Stimulated activated CD8-positive, alpha-beta memory T cell treated with anti-CD3 and anti-CD28 coated beads, Interleukin-7, amount 100 ng/mL, for 1 hour (primary cell): ENCODE measurements at places on chromosomes 3 and 15.

DNA sequence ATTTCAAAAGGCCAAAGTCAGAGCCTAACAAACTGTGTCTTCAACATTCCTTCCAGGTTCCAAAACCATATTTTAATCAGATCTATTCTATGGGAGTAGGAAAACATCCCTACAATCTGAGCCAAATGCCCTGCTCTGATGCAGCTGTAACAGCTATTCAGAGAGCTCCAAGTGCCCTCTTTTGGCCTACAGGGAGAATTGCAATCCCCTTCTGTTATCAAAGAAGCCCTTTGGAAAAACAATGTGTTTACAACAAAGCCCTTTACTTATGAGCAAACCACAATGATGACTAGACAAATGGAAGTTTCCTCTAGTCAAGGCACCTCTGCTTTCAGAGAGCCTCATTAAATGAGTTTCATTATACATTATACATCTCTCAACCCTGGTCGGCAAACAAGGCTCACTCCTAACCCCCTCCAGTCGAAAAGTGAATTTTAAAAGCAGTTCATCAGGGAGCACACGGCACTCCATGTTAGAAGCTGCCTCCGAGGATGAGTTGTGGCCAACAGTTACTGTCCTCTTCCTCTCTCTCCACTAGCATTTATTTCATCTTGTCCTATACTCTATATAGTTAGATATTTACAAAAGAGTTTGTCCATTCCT lies 42.6 kb upstream of the TMCO5A start:
- no peak for DNase-seq

DNA sequence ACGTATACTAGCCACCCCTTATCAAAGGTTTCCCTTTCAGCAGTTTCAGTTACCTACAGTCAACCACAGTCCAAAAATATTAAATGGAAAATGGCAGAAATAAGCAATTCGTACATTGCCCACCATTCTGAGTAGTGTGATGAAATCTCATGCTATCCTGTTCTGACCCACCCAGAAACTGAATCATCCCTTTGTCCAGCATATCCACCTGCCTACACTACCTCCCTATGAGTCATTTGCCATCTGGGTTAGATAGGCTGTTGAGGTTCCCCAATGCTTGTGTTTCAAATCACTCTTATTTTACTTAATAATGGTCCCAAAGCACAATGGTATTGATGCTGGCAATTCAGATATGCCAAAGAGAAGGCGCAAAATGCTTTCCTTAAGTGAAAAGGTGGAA lies 15.3 kb upstream of the PHC3 start:
- no peak for DNase-seq

GRCh38 chr3:152309535-152310307 lies 41.0 kb downstream of the MBNL1 start:
- DNase-seq = no peak

DNA sequence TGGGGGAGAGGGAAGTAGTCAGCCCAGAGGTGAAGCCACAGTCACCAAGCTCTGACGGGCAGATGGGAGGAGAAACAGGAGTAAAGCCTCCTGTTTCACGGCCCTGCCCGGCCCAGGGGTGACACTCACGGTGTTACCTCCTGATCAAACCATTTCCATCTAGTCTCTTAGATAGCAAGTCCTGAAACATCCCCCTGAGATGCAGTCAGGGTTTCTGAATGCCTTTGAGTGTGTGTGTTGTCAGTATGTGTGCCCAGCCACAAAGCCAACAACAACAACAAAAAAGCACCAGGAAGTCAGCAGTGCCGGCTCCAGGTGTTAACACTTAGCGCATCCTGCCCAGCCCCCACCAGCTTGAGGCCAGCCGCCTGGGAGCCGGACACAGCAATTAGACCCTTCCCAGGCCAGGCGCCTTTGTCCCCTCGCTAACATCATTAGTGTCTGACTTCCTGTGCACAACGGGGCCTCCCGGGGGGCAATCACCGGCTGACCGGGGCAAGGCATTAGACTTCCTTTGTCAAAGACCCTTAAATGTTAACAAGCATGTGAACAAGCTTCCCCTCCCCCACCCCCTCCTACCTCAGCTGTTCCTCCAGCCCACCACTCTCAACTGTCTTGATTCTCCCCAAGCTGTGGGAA lies 34.5 kb downstream of the IL17RD start:
- DNase-seq = no peak

DNA sequence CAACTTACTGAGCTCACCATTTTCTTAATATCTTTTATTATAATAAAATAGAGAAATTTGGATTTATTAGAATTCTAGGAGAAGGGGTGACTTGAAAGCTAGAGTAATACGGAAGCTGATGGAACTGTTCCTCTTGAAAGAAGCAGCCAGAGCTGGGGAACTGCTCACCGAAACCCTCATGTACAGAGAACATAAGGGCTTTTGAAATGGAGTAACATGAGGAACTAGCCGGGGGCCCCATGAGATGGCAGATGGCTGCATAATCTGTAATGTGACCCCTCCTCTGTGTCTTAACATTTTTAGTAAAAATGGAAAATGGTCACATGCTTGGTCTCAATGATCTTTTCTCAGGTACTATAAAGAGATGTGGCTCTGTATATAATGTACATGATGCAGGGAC lies 15.7 kb upstream of the DYNC1LI1 start:
- DNase-seq = no peak

DNA sequence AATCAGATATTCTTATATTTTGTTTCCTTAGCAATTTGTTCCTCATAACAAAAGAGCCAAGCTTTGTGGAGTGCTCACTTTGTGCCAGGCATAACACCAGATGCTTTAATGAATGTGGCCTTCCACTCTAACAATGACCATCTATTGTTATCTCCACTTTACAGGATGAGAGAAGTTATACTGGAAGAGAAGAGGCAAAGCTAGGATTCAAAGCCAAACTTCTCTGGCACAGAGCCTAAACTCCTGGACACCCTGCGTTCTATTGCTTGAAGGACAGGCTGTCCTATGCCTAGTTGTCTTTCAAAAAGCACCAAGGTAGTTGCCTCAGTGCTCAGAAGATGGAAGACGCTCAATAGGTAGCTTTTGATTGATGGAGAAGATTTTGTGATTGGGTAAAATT lies 123.2 kb upstream of the FEZF2 start:
- DNase-seq = no peak

GRCh38 chr3:146813496-146813895 lies 208.3 kb upstream of the PLSCR5 start:
- DNase-seq = no peak

DNA sequence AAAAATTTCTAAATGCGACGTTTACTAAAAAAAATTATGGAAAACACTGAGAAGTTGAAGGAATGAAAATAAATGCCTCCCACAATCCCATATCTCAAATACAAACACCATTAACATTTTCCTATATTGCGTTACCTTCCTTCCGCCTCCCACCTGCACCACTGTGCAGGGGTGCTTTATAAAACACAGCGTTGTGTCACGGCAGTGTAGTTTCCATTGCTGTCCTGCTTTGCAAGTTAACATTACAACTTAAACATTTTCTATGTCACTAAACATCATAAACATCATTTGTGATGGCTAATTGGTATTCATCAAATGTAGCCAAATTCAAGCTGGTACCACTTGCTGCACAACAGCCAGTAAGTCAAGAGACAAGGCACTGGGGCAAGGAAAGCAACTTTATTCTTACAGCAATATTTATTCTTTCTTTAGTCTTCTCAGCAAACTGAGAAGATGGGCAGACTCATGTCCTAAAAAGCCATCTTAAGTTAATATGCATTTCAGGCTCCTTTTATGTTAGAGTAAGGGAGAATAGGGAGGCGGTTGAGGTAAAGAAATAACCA lies 12.3 kb upstream of the FETUB start:
- no peak for DNase-seq

- DNase-seq = no peak
Observed at GRCh38 chr3:184380627-184381260, 890 bp downstream of the CHRD start.

DNA sequence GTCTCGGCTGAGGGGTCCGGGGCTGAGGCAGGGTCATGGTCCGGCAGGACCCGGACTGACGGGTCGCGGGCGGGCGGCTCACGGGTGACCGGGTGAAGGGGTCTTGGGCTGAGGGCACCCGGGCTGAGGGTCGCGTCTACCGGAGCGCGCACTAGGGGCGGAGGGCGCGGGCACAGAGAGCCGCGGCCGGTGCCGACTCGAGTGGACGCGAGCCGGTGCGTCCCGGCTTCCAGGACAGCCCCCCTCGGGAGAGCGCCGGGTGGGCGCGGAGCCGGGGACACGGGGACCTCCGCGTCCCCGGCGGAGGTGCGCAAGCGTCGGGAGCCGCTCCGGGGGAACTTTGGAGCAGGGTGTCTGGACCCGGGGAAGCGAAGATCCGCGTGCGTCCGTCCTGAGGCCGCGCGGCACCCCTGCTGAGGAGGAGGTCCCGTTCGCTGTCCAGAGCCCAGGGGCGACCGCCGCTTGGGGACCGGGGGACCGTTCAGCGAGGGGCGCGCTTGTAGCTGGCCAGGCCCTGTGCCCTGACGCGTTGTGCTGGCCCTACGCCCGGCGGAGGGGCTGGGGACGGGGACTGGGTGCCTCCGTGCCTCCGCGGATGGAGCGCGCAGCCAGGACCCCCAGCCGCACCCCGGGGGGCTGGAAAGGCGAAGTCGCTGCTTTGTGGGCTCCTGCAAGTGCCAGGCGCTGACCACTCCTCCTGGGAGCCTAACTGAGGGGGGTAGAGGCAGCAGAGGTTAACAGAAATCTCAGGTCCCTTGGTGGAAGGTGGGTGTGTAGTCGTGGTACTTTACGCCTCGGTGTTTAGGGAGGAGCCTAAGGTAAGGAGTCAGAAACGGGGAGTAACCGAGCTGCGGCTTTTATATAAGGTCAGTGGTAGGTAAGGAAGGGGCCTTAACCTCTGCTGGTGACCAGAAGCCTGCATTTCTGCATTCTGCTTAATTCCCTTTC lies at the start of gene PPARG:
PPARG (plus strand) TSS at position 889 of the 948 bp plus-strand sequence. CDS start 90,642 bp downstream, outside the sequence.
- no peak for DNase-seq

DNA sequence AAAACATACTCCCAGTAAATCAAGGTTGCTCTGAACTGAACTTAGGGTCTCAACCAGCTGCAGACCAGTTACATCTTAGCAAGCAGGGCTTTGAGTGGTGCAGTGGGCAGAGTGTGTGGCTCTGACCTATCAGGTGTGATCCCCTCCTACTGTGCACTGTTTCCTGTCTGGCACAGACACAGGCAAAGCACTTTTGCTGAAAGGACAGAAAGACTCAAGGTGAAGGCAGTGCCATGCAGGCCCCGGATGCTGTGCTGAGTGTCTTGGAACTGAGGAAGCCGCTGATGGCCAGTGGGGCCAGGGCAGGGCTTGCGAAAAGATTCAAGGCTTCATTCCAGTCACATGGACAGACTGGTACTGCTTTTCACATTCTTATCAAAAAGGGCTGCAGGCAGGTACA lies 85.2 kb downstream of the CACNA1D start:
- DNase-seq = no peak

DNA sequence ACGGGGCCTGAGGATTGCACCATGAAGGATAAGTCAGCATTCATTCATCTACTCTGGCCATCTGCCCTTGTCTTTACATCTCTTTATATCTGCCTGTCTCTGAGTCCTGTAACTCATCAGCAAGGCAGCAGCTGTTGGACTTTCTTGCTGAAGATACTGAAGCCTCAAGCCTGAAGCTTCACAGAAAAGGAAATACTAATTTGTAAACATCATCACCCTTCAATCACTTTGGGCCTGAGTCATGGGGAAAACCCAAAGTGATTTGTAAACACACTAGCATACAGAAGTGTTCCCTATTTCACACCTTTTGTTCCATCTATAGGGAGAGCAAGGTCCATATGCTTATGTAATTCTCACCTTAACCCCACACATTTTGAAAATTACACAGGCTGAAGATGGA lies 928.2 kb downstream of the EPHA3 start:
- DNase-seq = no peak

GRCh38 chr3:139957844-139958243 lies 22.9 kb downstream of the CLSTN2 start:
- no peak for DNase-seq

GRCh38 chr3:53544357-53544756 lies 49.9 kb downstream of the CACNA1D start:
- DNase-seq = no peak

DNA sequence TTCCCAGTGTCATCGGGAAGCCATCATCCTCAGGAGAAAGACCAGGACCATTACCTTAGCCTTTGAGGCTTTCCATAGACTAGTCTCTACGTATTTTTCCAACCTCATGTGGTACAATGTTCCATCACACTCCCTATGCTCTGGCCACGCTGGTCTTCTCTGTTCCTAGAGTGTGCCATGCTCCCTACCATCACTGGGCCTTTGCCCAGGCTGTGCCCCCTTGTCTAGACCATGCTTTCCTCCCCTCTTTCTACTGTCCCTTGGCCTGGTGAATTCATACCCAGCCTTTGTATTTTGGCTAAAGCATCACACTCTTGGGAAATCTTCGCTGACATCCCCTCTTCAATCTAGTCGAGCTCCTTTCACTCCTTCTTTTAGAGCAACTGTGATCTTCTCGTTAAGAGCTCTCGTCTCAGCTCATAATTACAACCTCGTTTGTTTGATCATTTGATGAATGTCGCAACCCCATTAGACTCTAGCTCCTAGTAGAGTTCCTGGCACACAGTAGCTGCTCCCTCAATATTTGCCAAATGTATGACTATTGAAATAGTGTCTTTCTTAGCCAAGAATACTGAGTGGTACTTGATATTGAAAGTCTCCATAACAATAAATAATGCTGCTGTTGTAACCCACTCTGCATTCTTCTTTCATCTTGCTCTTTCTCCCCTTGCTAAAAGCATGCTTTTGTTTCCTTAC lies 100.2 kb upstream of the FAM3D start:
- no peak for DNase-seq

- DNase-seq = no peak
Observed at GRCh38 chr3:126166009-126166408, 14.4 kb downstream of the ALDH1L1 start.

GRCh38 chr3:152128356-152128755 lies 140.4 kb upstream of the MBNL1 start:
- DNase-seq = no peak

- DNase-seq = peak; percentile 61
Observed at GRCh38 chr3:48661501-48662144, 1.1 kb downstream of the CELSR3 start.

DNA sequence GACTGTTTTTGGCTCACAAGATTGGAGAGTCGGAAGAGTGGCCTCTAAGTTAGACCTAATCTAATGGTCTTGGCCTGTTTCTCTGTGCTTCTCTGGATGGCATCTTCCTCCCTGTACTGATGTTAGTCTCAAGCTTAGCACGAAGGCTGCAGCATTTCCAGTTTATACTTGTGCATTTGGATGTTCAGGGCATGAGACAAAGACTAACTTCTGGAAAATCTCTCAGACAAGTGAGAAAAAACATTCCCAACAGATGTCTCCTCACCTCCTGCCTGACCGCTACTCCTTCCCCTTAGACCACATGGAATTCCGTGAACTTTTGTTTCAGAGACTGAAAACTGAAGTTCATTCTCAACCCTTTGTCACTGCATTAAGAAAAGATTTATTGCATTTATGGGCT lies 410.8 kb upstream of the MCTP2 start:
- no peak for DNase-seq

- no peak for DNase-seq
Observed at GRCh38 chr15:27813139-27813538, 286.0 kb downstream of the OCA2 start.

GRCh38 chr15:48862705-48863104 lies 15.2 kb upstream of the EID1 start:
- no peak for DNase-seq

GRCh38 chr3:54427501-54427900 lies 305.1 kb downstream of the CACNA2D3 start:
- no peak for DNase-seq

GRCh38 chr3:71451060-71451459 lies 132.5 kb downstream of the FOXP1 start:
- no peak for DNase-seq

- DNase-seq = no peak
Observed at GRCh38 chr15:101647251-101647650, 4.9 kb downstream of the TM2D3 start.
